ENCODE measurements at places on chromosomes 6 and 20.

DNA sequence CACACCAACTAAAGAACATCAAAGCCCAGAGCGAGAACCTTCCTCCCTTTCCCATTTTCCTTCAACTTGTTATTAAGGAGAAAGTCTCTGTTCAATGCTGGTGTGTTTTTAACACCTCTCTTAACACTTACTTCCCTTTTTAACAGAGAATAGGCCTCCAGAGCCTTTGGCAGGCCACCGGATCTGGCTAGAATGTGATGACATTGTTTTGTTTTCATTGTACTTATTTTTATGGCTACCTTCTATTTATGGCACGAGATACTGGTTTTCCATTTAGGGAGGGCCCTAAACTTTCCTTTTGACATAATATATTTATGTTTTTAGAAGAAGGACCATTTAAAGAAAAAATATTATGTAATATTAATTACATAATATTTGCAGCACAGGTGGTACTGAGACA lies 21.6 kb downstream of the TCF15 start:
- DNase-seq = no peak

- no peak for DNase-seq
Measured at GRCh38 chr6:45736134-45736533, 279.5 kb downstream of the CLIC5 start.

DNA sequence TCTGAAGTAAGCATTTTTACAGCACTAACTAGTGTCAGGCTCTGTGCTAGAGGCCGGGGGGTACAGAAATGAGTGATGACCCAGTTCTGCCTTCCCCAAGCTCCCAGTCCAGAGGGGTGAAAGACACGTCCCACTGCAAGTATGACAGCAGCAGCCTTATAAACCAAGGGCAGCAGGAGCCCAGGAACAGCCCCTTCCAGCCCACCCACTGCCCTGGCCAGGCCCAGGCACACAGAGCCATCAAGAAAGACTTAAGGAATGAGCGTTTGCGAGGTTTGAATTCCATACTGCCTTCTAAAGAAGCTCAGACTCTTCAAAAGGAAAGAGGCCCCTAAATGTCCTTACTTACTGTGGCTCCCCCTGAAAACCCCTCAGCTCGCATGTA lies 10.0 kb downstream of the TRERF1 start:
- DNase-seq = no peak

DNA sequence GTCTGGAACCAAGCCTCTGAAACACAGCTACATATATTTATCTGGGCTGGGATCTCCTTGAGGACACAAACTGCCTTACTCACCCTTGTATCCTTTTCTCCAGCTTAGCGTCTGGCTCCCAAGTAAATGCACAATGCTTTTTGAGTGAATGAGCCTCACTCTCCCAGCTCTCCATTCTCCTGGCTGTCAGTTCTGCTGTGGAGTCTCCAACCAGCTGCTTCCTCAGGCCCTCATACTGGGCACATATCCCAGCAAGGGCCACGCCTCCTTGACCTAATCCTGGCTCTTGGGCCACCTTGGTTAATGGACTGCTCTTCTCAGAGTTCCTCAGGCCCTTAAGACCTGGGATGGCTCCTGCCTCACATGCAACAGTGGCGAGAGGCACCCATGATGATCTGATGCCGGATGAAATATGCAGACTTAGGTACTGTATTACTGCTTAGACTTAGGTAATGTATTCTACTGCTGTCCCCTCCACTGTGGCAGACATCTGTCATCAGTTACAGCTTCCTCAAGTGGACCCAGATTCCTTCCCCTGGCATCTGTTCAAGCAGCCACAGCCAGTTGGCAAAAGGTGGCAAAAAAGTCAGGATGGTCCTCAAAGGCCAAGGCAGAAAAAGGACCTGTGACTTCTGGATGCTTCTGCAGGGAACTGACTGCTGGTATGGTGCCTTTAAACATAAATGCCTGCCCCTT lies 16.5 kb downstream of the SNHG17 start:
- DNase-seq = no peak

- no peak for DNase-seq
Measured at GRCh38 chr6:137230956-137231555, 11.9 kb upstream of the IFNGR1 start.

DNA sequence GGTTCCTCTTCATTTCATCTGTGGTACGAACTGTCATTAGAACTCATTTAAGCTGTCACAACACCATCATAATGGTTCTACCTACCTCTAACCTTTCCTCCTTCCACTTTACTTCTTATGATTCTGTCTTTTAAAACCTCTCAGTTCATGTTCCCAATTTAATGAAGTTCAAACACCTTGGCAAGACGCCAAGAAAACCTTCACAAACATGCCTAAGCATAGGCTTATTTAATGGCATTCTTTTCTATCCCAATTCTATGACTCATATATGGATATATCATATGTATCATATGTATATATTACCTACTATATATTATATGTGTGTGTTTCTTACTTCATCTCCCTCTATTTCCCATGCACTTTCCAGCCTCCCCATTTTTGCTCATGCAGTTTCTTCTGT lies 283.4 kb upstream of the TBX18 start:
- DNase-seq = no peak

Measured in D721Med (cell line).